NCI-H69 (cell line): ENCODE measurements at places on chromosomes 5 and 9.

DNA sequence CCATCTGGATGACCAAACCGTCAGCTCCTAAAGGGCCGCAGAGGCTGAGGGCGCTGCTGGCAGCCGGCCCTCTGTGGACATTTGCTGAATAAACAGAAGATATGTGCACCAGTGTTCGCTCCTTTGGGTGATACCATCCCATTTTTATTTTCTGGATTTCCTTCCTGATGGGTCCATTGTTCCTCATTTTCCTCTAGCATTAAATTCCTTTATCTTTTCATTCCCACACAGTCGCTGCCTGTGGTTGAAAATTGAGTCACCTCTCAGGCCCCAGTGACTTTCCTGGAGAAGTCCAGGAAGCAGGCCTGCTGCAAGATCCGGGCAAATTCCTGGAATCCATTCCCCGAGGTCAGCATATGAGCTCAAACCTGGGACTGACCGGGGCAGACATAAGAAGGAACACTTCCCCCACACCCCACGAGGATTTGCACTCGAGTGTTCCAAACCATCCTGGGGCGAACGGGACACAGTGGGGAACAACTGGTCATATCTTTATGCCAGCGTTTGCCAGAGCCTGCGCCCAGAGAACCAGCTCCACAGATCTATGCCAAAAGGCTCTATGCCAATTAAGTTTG is 86.7 kb upstream of the PCA3 start:
- peak; percentile 86 for DNase-seq

GRCh38 chr5:81134066-81134465 is 99.1 kb upstream of the CKMT2 start:
- DNase-seq, result no peak

DNA sequence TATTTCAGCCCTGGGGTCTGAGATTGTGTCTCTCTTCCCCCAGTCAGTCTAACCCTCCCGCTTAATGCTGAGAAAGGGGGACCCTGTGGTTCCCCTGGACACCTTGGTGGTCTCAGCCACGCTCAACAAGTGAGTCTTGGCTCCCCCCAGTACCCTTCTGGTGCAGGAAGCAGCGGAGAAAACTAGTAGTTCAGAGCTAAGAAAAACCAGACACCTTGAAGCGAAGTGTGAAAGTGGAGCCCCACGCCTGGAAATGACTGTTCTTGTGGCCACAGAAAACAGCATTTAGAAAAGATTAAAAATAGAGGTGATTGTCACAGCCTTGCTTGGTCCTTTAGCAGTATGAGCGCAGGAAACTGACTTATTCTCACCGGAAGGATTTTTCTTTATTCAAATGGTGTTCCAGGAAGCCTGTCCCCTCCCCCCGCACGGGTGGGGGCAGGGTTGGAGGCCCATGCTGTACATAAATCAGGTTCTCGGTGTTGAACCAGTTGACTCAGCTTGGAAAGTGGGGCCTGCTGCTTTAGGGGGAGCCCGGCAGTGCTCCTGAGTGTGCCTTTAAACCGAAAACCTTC is 8.1 kb downstream of the ARPC5L start:
- peak; percentile 24 for DNase-seq

DNA sequence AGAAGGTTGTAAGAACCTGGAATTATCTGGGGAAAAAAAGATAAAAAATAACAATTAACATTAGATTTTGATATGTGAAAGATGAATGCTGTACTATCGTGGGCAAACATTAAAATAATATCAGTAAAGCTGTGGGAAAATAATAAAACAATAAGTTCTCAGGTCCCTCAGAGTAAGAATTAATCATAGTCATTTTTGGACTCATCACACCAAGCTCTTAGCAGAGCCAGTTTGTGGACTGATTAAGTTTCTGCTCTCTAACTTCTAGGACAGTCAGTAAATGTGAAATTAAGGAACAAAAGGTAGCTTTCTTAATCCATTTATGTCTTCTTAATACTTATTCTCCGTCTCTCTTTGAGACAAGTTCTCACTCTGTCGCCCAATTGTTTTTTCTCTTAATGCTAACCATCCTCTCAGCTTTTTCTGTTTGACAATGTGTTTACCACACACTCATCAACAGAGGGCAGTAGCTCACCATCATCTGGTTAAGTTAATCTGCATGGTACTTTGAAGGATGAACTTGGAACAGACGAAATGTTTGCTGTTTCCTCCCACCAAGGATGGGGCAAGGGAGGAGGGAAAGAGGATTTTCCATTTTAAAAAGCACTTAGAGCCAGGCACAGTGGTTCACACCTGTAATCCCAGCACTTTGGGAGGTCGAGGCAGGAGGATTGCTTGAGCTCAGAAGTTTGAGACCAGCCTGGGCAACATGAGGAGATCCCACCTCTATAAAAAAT is 5.3 kb upstream of the ACO1 start:
- peak; percentile 87 for DNase-seq

DNA sequence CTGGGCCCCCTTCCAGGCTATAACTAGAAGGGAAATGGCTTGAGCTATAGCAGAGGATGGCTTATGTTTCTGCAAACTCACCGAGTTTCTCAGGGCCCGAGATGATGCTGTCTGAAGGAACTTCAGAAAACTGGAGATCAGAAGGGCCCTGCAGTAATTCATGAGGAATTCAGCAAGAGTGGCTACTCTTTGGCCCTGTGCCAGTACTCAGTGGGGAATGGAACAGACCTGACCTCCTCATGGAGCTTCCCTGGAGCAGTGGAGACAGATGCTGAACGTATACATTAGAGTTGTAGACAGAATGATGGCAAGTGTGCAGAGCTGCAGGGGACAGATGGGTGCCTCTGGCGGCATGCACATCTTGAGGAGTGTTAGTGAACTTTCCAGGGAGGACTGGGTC is 17.3 kb upstream of the SMIM32 start:
- DNase-seq, result peak; percentile 53

DNA sequence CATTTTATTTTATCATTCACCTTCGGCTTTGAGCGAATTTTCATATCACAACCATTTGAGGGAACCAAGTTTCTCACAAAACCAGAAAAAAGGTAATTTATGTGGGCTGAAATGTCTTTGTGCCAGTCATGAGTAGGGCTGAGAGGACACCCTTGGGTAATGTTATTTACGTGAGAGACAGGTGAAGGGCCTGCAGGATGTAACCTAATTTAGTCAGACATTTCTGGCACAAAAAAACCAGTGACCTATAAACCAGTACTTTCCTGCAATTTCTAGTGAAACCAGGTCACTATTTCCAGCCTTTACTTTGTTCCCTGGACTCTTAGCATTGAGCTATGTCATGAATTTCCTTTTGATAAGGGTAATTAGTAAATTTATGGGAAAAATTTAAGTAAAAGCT is 17.2 kb upstream of the CCDC112 start:
- DNase-seq, result no peak
